Upper lobe of right lung (tissue), 1 donor: ENCODE measurements at places on chromosomes 5 and 9. TPM values are rescaled to one million over a fixed set of nuclear protein-coding genes. Genes with fewer than 3 reads are reported as not detected.

LRRC14B gene
- not detected for total RNA-seq

NOXA1 gene
- total RNA-seq = 6.5 TPM

GLRA1 gene
- total RNA-seq = not detected

ACOT12 gene
- not detected for total RNA-seq

INSL6 gene
- not detected for total RNA-seq

DNA sequence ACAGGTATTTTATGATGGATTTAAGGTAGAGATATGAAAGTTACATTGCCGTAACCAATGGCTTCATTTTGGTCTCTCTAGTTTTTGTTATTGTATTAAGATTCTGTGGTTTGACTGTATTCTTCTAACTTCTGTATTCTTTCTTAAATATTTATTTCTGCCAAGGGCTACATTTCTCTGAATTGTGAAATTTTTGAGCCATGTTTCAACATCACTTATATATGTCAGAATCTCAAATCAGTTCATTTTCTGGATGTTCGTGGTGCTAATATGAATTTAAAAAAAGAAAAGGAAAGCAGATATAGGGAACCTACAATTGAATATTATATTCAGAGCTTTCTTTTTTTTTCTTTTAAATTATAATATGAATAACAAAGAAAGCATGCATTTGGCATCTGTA, 142.7 kb downstream of the ANXA1 start:
- DNase-seq = no peak

GRCh38 chr9:4417578-4418325, 72.5 kb upstream of the SLC1A1 start:
- DNase-seq = no peak

- no peak for DNase-seq
Measured at GRCh38 chr9:136232969-136233368, 12.6 kb downstream of the QSOX2 start.
